NCI-H510A treated with DMSO at 0.1 percent for 48 hours (cell line): ENCODE measurements at places on chromosomes 4 and X.

- no peak for DNase-seq
Observed at GRCh38 chrX:47621851-47622250, 2.2 kb upstream of the SYN1 start.

DNA sequence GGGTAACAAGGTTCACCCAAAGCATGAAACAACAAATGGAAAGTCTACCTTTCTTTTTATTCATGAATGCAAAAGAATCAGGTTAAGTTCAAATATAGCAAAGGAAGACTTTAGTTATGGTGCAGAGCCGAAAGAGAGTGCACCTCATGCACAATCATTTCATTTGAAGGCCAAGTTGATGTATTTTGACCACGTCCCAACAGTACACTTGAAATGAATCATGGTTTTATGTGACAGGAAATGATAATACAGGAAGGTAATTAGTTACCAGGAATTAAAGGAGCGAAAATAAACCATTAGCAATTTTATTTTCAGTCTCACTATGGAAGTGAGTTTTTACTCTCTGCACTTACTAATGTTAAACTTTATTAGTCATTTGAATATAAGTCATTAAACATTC lies 281.2 kb upstream of the DIAPH2 start:
- no peak for DNase-seq

DNA sequence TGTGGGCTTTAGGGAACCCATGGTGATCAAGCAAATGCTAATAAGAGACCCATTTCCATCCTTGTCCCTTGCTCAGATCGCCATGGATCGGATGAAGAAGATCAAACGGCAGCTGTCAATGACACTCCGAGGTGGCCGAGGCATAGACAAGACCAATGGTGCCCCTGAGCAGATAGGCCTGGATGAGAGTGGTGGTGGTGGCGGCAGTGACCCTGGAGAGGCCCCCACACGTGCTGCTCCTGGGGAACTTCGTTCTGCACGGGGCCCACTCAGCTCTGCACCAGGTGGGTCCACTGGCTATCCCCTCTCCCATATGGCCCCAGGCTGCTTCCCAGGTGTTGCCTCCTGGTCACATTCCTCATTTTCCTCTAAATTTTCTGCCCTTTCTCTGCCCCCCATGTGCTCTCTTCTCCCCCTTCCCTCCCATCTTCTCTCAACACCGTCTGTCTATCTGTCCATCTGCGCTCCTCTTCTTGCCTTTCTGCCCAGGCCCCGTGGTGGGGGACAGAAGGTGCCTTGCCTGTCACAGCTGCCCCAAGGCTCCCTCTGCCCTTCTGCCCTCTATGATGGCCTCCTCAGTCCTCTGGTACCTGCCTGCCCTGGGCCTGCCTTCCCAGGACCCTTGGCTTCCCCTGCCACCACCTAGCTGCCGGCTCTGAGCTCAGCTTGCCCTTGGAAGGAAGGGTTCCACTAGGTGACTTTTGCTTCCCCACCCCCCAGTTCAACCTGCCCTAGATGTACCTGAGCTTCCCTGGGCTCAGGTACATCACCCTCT lies 5.2 kb downstream of the CDK16 start:
- DNase-seq: no peak

GRCh38 chrX:63434665-63435064 lies 83.5 kb upstream of the SPIN4 start:
- DNase-seq: no peak

DNA sequence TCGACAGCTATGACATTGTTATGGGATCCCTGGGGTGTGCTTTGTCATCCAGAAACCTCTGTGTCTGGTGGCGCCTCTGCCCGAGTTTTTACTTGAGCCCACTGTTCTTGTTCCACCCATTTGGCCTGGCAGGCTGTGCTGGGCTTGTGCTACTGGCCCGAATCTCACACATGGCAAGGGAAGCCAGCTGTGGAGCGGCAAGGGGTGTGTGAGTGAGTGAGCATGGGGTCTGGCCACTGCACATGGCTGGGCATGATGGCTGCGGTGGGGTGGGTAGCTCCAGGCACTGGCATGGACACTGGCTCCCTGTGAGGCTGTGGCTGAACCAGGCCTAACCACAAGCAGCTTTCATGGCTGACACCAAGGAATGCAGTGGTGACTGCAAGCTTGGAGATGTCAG lies 89.2 kb downstream of the DACH2 start:
- DNase-seq: no peak

GRCh38 chrX:83508526-83509253 lies 600 bp downstream of the POU3F4 start:
- DNase-seq: no peak

DNA sequence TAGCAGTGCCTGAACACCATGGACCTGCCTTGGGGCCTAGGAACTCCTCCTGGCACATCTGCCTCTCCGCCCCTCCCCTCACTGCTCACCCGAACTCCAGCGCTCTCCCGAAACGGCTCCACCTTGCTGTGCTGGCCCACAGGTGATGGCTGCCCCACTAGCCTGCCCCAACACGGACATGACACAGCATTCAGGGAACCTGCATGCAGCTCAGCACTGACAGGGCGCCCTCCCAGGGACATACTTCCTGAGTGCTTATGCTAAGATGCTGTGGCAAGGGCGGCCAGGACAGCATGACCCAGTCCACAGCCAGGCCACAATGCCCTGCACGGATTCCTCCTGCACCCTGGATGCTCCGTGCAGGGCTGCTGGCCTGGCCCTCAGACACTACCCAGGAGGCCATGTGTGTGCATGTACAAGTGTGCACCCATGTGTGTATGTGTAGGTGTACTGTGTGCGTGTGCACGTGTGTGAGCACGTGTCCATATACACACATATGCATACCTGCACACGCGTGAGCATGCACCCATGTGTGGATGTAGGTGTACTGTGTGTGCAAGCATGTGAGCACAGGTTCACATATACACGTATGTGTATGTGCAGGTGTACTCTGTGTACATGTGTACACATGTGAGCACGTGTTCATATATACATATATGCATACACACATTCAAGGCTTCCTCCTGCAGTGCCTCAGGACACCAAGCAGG lies 6.0 kb downstream of the TMEM271 start:
- no peak for DNase-seq

- no peak for DNase-seq
Observed at GRCh38 chr4:172578712-172579111, 589.9 kb upstream of the GALNT7 start.

- no peak for DNase-seq
Observed at GRCh38 chr4:185839770-185840169, 27.8 kb upstream of the SORBS2 start.

DNA sequence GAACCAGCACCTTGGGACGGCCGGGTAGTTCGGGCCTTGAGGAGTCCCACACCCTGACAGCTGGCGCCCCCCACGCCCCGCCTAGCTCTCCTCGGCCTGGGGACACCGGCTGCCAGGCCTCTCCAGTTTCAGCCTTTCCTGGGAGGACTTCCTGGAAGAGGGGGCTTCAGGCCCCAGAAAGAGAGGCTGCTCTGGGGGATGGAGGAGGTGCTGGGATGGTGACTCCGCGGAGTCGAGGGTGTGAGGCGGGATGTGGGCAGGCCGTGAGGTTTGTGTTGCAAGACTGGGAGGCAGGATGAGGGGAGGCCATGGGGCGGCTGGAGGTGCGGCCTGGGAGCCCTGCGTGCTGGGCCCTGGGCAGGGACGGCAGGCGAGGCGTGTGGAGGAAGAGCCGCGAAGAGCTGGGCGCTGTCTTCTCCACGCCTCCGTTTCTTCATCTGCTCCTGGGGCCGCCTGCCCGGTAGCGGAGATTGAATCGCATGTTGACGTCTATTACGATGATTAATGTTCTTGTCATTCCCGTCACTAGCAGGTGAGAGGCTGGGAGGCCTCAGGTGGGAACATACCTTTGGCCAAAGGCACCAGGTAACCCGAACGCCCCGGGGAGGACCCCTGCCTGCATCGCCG lies 918 bp upstream of the FGFRL1 start:
- DNase-seq: peak; percentile 42

- no peak for DNase-seq
Observed at GRCh38 chrX:42021058-42021457, 97.7 kb upstream of the CASK start.

- DNase-seq: no peak
Observed at GRCh38 chrX:118179718-118180117, 63.1 kb upstream of the KLHL13 start.

DNA sequence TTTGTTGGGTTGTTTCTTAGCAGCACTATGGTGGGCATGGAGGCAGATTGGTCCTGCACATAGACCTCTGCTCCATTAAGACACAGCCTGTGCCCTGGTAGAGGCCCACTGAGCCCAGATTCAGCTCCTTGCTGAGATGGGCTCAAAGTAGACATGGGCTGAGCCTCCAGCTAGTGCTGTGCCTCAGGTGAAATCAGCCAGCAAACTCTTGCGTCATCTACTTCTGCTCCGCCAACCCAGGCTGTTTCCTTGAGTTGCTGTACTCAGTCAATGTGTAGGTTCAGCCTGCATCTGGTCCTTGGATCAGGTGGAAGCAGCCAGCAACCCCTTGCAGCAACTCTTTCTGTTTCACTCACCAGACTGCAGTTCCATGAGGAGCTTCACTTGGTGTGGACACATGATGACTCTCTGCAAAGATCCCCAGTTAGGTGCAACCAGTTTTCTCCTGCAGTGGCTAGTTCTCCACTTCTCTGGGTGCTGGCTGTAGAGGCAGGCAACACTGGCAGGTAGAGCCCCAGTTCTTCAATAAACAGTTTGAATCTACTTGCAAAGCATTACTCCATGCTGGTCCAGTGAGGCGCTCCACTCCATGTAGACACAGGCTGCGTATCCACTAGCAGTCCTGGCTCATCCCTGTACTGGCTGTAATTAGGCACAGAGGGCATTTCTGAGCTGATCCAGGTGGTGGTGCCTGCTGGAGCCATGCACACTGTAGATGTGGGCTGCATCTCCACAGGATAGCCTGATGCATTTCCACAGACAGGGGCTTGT lies 199.0 kb upstream of the MAMLD1 start:
- no peak for DNase-seq

- DNase-seq: no peak
Observed at GRCh38 chr4:36256398-36256891, 12.1 kb upstream of the ARAP2 start.

- no peak for DNase-seq
Observed at GRCh38 chr4:139457318-139457717, 3.4 kb downstream of the RAB33B start.

GRCh38 chrX:15564981-15565579 lies 35.7 kb downstream of the ACE2 start:
- peak; percentile 12 for DNase-seq

DNA sequence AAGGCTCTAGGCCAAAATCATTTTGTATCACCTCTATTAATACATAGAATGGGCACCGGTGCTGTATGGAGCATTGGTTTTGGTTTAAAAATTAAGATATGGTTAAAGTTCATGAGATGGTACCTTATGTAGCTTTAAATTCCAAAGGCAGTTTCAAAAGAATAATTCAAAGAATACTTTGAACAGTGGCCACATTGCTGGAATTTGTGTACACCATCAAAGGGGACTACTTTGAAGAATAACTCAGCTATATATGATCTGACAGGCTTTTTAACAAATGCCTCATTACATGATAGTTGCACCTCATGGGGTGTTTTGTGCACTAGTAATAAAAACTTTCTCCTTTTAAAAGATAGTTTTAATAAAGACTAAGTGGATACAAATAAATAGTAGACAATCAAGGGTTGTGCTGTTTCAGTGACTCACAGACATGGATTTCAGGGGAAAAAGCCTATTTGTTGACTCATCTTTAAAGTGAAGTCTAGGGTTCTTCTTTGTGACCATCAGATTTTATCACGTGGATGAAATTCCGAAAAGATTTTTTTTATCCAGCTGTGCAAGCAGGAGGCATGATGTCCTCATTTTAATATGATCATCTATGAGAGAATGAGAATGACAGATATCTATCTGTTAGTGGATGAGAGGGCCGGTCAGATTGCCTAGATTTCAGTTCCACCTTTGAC lies 12.8 kb downstream of the MTM1 start:
- DNase-seq: no peak

- DNase-seq: no peak
Observed at GRCh38 chr4:84319124-84319523, 180.0 kb downstream of the NKX6-1 start.

- DNase-seq: no peak
Observed at GRCh38 chr4:10036807-10037342, 15.6 kb upstream of the SLC2A9 start.

- no peak for DNase-seq
Observed at GRCh38 chr4:81740487-81740886, 268.8 kb upstream of the RASGEF1B start.

DNA sequence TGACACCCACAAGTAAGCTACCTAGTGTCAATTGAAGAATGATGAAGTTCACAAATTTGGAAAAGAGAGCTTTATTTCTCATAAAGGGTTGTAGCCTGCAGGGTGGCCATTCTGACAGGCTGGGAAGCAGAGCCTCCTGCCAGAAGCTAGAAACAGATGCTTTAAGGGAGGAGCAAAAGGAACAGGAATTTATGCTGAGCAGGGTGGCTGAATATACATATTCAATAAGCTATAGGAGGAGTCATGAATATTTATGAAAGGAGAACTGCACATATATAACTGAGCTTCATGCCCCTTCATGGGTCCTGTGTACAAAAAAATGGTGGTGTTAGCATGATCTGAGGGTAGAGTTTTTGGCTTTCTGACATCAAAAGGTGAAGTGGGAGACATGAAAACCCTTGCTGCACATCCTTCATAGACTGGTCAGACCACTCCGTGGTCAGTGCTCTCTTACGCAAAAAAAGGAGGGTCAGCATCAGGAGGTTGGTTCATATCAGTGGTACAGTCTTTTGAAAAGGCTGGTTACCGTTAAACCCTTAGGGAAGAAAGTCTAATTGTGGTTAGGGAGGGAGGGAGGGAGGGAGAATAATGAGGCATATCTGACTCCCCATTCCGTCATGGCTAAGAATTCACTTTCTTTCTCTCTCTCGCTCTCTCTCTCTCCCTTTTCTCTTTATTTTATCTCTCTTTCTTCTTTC lies 121.4 kb downstream of the LUZP4 start:
- DNase-seq: no peak

- no peak for DNase-seq
Observed at GRCh38 chr4:169492436-169493163, 119.8 kb downstream of the NEK1 start.

DNA sequence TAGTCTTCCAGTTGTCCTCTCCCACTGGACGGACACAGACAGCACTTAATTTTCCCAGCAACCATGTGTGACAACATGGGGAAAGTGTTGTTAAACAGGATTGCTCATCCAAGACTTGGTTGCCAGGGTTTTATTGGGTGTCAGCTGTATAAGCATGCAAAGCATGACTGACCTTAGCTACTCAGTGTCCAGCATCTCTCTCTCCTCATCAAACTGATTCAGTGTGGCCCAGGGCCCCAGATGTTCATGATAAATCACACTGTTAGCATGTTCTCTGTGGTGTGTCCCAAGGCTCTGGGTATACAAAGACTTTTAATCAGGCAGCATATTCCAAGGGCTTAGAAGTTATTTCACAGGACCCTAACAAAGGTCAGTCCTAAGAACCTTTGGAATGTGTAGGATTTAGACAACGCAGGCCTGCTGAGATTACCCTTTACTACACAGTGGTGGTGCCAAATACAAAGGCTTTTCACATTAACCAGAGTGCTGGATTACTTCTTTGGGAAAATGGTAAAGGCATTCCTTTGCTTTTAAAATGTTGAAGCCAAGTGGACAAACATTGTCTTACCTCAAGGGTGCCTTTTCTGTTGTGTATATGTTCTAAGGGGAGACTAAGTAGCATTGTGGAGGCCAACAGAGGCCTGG lies 213.3 kb downstream of the GLUD2 start:
- no peak for DNase-seq

- DNase-seq: no peak
Observed at GRCh38 chrX:936979-937769, 275.3 kb downstream of the CRLF2 start.

- no peak for DNase-seq
Observed at GRCh38 chrX:46298821-46299220, 246.4 kb downstream of the ZNF674 start.

GRCh38 chr4:40939856-40940255 lies 190.1 kb downstream of the NSUN7 start:
- no peak for DNase-seq
